ENCODE measurements at places on chromosomes 1 and 21.
A peak's percentile ranks its signal among the peaks of the same experiment; 100 is the strongest.

GRCh38 chr21:37159053-37159776 is 86.2 kb downstream of the TTC3 start:
- DNase-seq: peak; percentile 18

- DNase-seq: no peak
Measured at GRCh38 chr1:204587621-204588020, 71.4 kb downstream of the MDM4 start.

DNA sequence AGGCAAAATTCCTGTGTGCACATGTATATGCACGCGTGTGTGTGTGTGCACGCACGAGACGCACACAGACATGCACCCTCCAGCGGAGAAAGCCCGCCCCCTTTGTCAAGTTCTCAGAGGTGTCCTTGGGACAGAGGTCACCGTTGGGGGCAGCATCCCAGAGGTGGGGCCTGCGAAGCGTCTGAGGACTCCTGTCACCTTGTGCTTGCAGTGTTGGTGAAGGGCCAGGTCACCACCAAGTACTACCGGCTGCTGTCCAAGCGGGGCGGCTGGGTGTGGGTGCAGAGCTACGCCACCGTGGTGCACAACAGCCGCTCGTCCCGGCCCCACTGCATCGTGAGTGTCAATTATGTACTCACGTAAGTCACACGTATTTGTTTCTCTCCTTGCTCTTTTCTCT is 42.6 kb downstream of the SIM2 start:
- no peak for DNase-seq

DNA sequence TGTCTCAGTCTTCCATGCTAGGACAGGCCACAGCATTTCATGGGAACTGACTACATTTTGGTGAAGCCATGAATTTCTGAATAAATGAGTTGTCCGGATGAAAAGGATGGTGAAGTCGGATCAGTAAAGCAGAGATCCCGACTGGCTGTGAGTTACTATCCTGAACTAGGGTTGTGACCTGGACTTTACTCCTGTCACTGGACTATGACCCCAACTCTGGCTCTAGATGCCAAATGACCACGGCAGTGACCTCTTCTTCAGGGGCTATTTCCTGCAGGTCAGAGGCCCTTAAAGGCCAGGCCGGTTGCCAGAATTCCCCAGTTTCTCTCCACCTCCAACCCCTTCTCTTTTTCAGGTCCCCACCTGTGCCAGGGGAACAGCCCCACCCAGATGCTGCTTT is 1.7 kb upstream of the NECTIN4 start:
- DNase-seq: no peak

- DNase-seq: no peak
Measured at GRCh38 chr1:246306415-246307037, 200.6 kb downstream of the SMYD3 start.

DNA sequence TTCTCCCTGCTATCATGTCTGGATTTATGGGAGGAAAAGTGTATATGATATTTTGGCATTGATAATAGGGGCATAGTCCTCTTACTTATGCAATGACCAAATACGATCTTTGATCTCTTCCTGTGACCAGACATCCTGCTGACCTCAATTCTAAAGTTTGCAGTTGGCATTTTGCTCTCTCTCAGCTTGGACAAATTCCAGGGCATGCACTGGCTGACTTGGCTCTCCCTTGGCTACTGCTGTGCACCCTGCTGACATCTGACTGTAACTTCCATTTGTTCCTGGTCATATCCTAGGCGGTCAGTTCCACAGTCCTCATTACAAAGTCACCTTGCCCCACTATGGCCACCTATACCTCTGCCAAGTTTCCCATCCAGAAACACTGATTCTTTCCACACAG is 380.7 kb upstream of the NR5A2 start:
- DNase-seq: no peak

GRCh38 chr1:30034105-30034626 is 689.2 kb downstream of the MATN1 start:
- no peak for DNase-seq

DNA sequence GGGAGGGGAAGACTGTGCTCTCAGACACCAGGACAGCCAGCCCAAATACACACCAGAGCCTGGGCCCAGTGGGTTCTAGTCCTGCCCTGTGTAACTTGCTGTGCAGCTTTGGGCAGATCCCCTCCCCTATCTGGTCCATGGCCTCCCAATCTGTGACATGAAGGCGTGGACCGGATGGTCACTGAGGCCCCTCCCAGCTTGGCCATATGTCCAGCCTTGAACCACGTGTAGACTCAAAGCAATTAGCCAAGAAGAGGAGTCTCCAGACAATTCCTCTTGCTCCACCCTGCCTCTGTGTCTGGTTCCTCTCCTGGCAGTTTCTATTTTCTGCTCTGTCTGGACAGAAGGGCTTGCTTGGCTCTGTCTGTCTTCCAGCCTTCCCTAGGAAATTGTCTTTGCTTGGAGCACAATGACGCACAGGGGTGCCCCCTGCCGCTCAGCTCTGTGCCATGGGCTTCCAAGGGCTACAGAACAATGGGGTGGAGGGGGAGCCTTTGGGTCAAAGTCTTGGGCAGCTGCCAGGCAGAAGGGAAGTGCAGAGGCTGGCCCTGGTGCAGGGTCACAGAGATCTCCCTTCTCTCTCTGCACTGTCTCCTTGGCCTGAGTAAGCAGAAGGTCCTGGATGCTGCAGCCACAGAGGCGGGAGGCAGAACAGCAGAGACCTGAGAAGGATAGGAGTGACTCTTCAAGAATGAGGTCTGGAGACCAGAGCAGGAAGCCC is 66.1 kb downstream of the TENT5C start:
- DNase-seq: no peak

- DNase-seq: no peak
Measured at GRCh38 chr21:41602531-41602930, 94.6 kb upstream of the TMPRSS2 start.

DNA sequence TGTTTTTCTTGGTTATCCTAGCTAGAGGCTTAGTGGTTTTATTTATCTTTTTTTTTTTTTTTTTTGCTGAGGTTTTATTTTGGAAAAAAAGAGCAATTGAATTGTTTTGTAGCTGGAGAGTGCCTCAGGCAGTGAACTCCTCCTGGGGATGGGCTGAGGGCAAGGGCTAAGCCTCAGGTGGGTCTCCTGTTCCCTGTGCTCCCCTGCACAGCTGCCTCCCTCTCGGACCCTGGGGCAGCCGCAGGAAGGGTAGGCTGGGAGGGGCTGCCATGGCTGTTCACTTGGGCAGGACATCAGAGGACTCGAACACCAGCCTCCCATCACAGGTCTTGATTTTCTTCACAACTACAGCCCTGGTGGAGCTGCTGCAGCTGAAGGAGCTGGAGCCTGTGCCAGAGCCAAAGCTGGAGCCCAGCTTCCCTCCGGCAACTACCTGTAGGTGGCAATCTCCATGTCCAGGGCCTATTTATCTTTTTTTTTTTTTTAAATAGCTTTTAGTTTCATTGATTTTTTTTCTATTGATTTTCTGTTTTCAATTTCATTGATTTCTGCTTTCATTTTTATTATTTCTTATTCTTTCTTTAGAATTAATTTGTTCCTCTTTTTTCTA is 28.9 kb downstream of the LEPR start:
- no peak for DNase-seq

DNA sequence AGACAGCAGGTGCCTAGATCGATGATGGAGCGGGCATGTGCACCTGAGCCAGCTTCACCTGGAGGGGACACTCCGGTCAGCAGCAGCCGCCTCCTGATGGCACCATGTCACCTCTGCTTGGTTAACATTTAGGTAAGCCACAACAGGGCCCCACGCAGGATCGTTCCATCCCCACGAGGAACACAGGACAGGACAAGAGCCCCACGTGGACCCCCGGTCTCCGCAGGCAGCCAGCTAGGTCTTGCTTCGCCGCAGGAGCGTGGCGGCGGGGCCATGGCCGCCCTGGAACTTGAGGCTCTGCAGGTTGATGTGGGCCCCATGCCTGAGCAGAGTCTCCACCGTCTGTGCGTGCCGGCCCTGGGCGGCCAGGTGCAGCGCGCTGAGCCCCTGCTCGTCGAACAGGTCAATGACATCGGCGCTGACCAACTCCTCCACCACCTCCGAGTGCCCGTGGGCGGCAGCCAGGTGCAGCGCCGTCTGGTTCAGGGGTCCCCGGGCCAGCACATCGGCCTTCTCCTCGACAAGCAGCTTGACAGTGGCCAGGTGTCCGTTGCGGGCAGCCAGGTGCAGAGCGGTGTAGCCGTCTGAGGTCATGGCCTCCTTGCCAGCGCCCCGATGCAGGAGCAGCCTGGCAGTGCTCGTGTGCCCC is 26.1 kb downstream of the RIPK4 start:
- DNase-seq: no peak

DNA sequence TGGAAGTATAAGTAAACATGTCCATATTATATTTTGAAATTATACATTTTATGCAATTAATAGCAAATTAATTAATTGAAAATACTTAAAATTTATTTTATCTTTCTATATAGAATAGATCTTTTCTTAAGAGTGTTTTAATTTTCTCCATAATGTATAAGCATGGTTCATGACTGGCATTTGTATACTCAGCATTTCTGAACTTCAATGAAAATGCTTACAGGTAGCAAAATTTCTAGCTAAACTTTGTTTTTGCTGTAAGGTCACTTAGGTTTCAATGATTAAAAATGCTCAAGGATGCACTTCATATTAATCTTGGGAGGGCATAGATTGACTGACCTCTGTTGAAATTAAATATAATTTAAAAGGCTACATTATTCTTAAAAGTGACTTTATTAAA is 1108.1 kb downstream of the BRINP3 start:
- DNase-seq: no peak

DNA sequence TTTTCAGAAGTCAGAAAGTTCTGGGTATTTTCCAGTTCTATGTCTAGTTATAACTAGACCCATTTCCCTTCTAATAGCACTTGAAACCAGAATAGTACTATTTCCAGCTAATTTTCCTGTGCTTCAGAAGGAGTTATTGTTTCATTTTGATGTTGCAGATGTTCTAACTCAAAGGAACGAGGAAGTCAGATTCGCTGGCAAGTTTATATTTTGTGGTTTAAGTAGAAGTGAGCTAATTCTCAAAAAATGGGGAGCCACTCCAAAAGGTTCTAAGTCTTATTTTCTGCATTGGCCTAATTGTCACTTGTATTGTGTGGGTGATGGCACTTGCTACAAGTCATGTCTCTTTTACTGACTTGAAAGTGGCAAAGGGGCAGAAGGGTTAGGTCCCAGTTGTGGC is 18.1 kb downstream of the CCDC185 start:
- no peak for DNase-seq

DNA sequence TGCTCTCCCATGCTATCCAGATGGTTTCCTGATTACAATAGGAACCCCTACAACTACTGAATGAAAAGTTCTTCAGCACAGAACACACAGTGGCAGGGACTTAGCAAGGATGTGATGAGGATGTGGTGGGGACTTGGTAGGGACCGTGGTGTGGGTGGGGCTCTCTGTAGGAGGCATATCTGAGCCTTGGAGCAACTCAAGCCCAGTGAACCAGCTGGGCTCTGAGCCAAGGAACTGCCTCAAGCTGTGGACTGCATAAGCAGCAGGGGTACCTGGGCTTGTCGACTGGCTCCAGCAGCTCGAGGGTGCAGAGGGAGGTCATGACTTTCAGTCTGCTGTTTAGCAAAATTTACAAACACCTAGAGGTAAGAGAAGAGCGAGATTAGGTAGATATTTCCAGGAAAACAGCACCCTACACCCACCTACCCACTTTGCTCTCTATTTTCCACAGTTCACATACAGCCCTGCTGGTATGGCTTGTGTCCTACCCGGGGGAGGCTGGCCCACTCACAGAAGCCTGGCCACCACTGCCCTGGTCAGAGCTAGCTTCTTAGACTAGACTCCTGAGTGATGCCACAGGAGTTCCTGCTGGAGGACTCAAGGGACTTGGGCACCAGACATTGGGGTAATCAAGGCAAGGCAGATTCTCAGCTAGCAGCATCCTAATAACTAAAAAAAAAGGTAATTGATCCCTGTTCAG is 86.8 kb upstream of the GCLM start:
- no peak for DNase-seq

DNA sequence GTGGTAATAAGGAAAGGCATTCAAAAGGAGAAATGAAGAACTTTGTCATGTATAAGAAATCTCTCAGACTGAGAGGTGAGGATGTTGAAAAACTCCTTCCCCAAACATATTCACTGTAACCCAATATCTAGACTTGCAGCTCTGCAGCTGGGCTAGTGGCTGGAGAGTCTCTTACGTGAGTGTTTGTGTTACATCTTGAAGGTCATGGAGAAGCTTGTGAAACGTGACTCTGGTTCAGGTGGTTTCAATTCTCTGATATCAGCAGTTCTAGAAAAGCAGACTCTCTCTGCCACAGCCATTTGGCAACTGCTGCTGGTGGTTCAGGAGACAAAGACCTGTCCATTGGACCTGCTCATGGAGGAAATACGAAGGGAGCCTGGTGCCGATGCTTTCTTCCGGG is 55.0 kb upstream of the EPHA8 start:
- no peak for DNase-seq

DNA sequence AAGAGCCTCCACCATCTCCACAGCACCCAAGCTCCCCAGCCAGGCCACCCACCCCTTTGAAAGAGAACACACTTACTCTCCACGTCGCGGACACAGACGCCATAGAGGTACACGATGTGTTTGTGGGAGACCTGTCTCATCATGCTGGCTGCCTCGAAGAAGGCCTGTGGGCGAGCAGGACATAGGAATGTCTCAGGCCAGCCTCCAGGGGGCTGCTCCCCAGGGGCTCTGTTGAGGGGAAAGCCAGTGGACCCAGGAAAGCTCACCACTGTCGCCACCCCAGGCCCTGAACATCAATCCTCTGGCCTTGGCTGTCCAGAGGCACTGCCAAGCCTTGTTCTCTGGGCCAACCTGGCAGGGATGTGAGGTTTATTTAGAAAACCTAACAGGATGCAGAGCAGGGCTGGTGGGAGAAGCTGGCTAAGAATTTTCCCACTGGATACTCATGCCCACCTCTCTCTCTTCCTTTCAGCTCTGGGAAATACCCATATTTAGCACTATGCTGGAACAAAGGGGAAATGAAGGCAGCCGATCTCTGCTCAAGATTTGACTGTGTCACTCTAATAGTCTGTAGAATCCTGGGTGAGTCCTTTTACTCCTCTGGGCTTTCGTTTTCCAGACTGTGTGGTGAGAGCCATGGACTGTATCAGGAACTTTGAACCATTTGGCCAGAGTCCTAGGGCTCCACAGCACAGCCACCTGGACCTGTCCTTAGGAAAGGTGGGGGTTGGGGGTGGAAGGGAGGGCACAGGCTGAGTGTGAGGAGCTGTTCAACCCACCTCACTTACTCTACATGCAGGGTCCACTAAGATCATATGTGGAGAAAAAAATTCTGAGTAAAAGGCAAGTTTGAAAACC is 101.9 kb downstream of the RAVER2 start:
- DNase-seq: no peak

DNA sequence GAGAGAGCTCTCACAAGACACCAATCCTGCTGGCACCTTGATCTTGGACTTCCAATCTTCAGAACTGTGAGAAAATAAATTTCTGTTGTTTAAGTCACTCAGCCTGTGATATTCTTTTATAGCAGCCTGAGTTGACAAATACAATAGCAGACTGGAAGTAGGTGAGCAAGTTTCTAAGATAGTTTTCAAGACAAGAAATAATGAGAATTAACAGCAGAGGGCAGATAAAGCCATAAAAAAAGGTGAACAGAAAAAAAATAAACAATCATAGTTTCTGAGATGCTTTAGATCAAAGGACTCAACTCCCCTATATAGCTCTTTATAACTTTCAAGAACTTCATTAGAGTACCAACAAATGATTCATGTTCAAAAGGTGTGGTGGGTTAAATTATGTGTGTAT is 119.8 kb downstream of the PLPPR5 start:
- no peak for DNase-seq

GRCh38 chr1:201593200-201593921 is 54.4 kb downstream of the NAV1 start:
- no peak for DNase-seq

GRCh38 chr1:53114581-53115400 is 27.6 kb downstream of the SLC1A7 start:
- DNase-seq: no peak

All from activated T-cell treated with anti-CD3 and anti-CD28 coated beads for 48 hours (primary cell).